A549 treated with dexamethasone at 1 μM for 4 hours (cell line): ENCODE measurements at places on chromosomes 7 and 10. TPM values are rescaled to one million over a fixed set of nuclear protein-coding genes. Genes with fewer than 3 reads are reported as not detected.

Gene SLC29A4
- total RNA-seq: 9.4 to 17.9 TPM (median 15.5 TPM) in 5 replicates

Gene BTBD16
- 0.43 to 0.81 TPM (median 0.70 TPM) in 5 replicates for total RNA-seq

Gene RADIL
- 1.2 to 1.9 TPM (median 1.7 TPM) in 5 replicates for total RNA-seq

Gene RSPH10B2
- total RNA-seq: 0.06 to 0.15 TPM (median 0.09 TPM) in 4 of 5 replicates, not detected in the other

Gene PLPP4
- 0.15 to 0.50 TPM (median 0.26 TPM) in 4 of 5 replicates, not detected in the other for total RNA-seq

Gene CDK14
- total RNA-seq: 0.07 to 0.61 TPM (median 0.13 TPM) in 5 replicates

Gene NKX2-3
- total RNA-seq: 0.05 TPM in 2 of 5 replicates, not detected in the others

Gene TRPV5
- total RNA-seq: not detected in 5 replicates

Gene STEAP4
- total RNA-seq: 0.02 to 0.06 TPM (median 0.05 TPM) in 4 of 5 replicates, not detected in the other

Gene AGR3
- total RNA-seq: not detected in 5 replicates

Gene SEMA3D
- 0.04 to 0.10 TPM (median 0.07 TPM) in 5 replicates for total RNA-seq

Gene ATRNL1
- 0.07 to 0.47 TPM (median 0.25 TPM) in 5 replicates for total RNA-seq

Gene HOXA6
- 0.98 to 1.7 TPM (median 1.4 TPM) in 5 replicates for total RNA-seq

Gene ZNF488
- 10.6 to 13.9 TPM (median 13.1 TPM) in 5 replicates for total RNA-seq

Gene CCL26
- total RNA-seq: 6.7 to 11.1 TPM (median 7.7 TPM) in 5 replicates

Gene UNC5B
- 2.8 to 5.0 TPM (median 4.7 TPM) in 5 replicates for total RNA-seq

Gene NACAD
- 0.20 to 0.46 TPM (median 0.28 TPM) in 5 replicates for total RNA-seq

Gene ZNF727
- total RNA-seq: not detected in 5 replicates

Gene DDX50
- 32.3 to 40.1 TPM (median 36.4 TPM) in 5 replicates for total RNA-seq

Gene GFRA1
- total RNA-seq: 8.4 to 12.2 TPM (median 11.6 TPM) in 5 replicates

Gene PON1
- 0.64 to 0.88 TPM (median 0.73 TPM) in 5 replicates for total RNA-seq

Gene EPHB6
- total RNA-seq: 0.20 to 0.84 TPM (median 0.77 TPM) in 5 replicates

Gene IFIT1B
- not detected in 5 replicates for total RNA-seq

Gene NAT16
- total RNA-seq: 0.09 to 0.21 TPM (median 0.12 TPM) in 5 replicates

Gene EVX1
- 0.07 to 0.19 TPM (median 0.13 TPM) in 5 replicates for total RNA-seq

Gene PRSS37
- total RNA-seq: not detected in 5 replicates

Gene HYAL4
- 0.04 TPM in 1 of 5 replicates, not detected in the others for total RNA-seq

Gene ICA1
- total RNA-seq: 0.66 to 1.3 TPM (median 0.97 TPM) in 5 replicates

Gene SPDYE2
- not detected in 5 replicates for total RNA-seq

Gene AMPH
- 0.04 to 0.27 TPM (median 0.12 TPM) in 5 replicates for total RNA-seq

Gene RTKN2
- total RNA-seq: 0.69 to 1.0 TPM (median 0.87 TPM) in 5 replicates

Gene HECW1
- 15.9 to 20.5 TPM (median 19.2 TPM) in 5 replicates for total RNA-seq

Gene ENKUR
- total RNA-seq: 0.26 to 0.39 TPM (median 0.30 TPM) in 5 replicates

Gene RARRES2
- 0.28 TPM in 1 of 5 replicates, not detected in the others for total RNA-seq

Gene HGF
- 0.07 to 0.19 TPM (median 0.14 TPM) in 3 of 5 replicates, not detected in the others for total RNA-seq

Gene ST8SIA6
- 0.03 to 0.19 TPM (median 0.08 TPM) in 4 of 5 replicates, not detected in the other for total RNA-seq

Gene C10orf62
- total RNA-seq: 0.07 to 0.20 TPM (median 0.11 TPM) in 4 of 5 replicates, not detected in the other

Gene ZNF679
- total RNA-seq: not detected in 5 replicates

Gene GIMAP8
- not detected in 5 replicates for total RNA-seq

Gene LEP
- total RNA-seq: not detected in 5 replicates

Gene COMMD3
- total RNA-seq: 42.1 to 46.4 TPM (median 44.5 TPM) in 5 replicates

Gene ATOH7
- 0.09 to 0.33 TPM (median 0.21 TPM) in 5 replicates for total RNA-seq

Gene ZWINT
- 79.0 to 98.8 TPM (median 83.4 TPM) in 5 replicates for total RNA-seq

Gene ZNF398
- 8.1 to 11.4 TPM (median 9.8 TPM) in 5 replicates for total RNA-seq

Gene TAS2R4
- total RNA-seq: 0.11 to 0.17 TPM (median 0.11 TPM) in 5 replicates

Gene SPAM1
- total RNA-seq: not detected in 5 replicates

Gene CXCL12
- 0.03 to 0.22 TPM (median 0.14 TPM) in 5 replicates for total RNA-seq

Gene ASB10
- total RNA-seq: not detected in 5 replicates

Gene CRHR2
- total RNA-seq: 0.05 to 0.07 TPM (median 0.05 TPM) in 4 of 5 replicates, not detected in the other

Gene PITRM1
- 73.6 to 87.5 TPM (median 82.2 TPM) in 5 replicates for total RNA-seq

Gene OR2A1
- total RNA-seq: not detected in 5 replicates

Gene JAKMIP3
- 0.59 to 1.1 TPM (median 0.82 TPM) in 5 replicates for total RNA-seq

Gene ZP3
- 15.6 to 18.3 TPM (median 17.2 TPM) in 5 replicates for total RNA-seq

Gene BZW2
- total RNA-seq: 91.0 to 99.4 TPM (median 91.5 TPM) in 5 replicates

Gene AVL9
- total RNA-seq: 17.7 to 29.7 TPM (median 25.1 TPM) in 5 replicates

Gene SEC31B
- total RNA-seq: 0.79 to 2.1 TPM (median 1.7 TPM) in 5 replicates
